Naive thymus-derived CD8-positive, alpha-beta T cell (primary cell): ENCODE measurements at places on chromosomes 13 and 19. TPM values are rescaled to one million over a fixed set of nuclear protein-coding genes. Genes with fewer than 3 reads are reported as not detected.

- no peaks in the 10 kb centered on the region for H3K36me3 ChIP-seq
- no peak for DNase-seq
- no peaks in the 10 kb centered on the region for H3K27me3 ChIP-seq
- H3K27ac ChIP-seq, result no peak overlapping the region
- no peaks in the 10 kb centered on the region for H3K4me1 ChIP-seq
These were observed 147.1 kb upstream of the SOX1 start for GRCh38 chr13:111919849-111920248.

DNA sequence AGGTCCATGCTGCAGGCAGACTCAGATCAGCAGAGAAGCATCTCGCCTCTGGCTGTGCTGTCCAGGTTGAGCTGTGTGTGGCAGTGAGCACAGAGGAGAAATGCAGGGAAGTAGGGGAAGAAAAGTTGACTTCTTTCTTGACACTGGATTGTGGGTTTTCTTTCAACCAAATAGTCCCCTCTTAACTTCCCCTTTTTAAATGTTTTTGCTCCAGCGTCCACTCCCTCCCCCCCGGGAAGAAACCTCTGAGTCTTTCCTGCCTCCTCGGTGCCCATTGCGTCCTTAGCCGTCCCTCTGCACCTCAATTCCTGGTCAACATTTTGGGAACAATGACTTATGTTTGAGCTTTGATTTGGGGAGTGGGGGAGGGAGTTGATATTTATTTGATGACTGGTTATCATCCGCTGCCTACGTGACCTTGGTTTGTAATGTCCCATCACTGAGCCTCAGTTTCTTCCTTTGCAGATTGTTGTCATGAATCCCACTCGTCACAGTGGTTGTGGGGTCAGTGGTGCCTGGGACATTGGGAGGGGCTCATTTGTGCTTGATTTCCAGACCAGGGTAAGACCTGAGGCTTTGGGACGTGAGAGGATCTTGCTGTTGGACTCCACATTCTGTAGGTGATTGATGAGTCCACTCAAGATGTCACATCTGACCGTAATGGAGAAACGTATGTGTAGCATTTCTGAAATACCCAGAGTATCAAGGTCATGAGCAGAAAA, at the start of gene LILRB2:
TSS of gene LILRB2 (minus strand) at position 104 of the 722 bp plus-strand sequence. CDS start 614 bp downstream, outside the sequence.
- peaks cover 7% of the 10 kb centered on the region for H3K4me1 ChIP-seq
- H3K27ac ChIP-seq, result peak within 1 kb of the TSS; percentile 68
- H3K27me3 ChIP-seq, result peaks cover 43% of the 10 kb centered on the region
- no peak for DNase-seq

DNA sequence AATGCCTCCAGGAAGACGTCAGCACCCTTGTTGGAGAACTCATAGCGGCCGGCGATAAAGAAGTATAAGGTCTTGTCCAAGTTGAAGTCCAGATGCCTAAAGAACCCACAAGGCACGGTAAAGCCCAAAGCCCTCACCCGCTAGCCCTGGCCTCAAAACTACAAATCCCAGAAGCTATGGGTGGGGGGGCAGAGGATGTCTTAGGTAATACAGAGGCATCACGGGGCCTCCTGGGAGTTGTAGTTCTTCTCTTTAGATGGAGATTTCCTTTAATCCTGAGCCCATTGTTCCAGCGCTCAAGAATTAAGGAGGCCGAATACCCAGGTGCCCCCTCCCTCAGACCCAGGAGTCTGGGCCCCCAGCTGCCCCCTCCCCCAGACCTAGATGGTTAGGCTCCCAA, 10.8 kb downstream of the GYS1 start:
- no peak overlapping the region for H3K4me3 ChIP-seq
- no peaks in the 10 kb centered on the region for H3K4me1 ChIP-seq
- H3K36me3 ChIP-seq, result peaks cover 45% of the 10 kb centered on the region
- DNase-seq, result no peak
- no peaks in the 10 kb centered on the region for H3K27me3 ChIP-seq

- H3K4me3 ChIP-seq, result peak overlapping the region; percentile 93
- H3K27ac ChIP-seq, result peak overlapping the region; percentile 99
- DNase-seq, result peak; percentile 73
- H3K4me1 ChIP-seq, result peaks cover 75% of the 10 kb centered on the region
- no peaks in the 10 kb centered on the region for H3K27me3 ChIP-seq
These were observed 4.8 kb downstream of the PPP6R1 start for GRCh38 chr19:55253842-55254624.

DNA sequence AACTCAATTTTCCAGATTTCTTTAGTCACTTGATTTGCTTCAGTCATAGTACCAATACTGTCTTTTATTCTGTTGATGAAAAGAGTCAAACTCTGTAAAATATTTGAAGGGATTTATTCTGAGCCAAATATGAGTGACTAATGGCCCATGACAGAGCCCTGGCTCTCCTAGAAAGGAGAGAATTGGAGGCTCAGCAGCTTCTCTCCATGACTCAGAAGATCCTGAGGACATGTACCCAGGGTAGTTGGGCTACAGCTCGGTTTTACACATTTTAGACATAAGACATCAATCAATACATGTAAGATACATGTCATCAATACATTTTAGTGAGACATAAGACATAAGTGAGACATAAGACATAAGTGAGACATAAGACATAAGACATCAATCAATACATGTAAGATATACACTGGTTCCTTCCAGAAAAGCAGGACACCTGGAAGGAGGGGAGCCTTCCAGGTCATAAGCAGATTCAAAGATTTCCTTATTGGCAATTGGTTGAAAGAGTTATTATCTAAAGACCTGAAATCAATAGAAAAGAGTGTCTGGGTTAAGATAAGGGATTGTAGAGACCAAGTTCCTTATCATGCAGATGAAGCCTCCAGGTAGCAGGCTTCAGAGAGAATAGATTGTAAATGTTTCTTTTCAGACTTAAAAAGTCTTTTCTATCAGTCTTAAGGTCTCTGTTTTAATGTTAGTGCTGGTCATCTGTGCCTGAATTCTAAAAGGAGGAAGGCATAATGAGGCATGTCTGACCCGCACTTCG, 179.8 kb upstream of the RFC3 start:
- H3K27me3 ChIP-seq, result peaks cover 5% of the 10 kb centered on the region
- no peaks in the 10 kb centered on the region for H3K36me3 ChIP-seq
- no peaks in the 10 kb centered on the region for H3K4me1 ChIP-seq
- DNase-seq, result no peak
- no peak overlapping the region for H3K27ac ChIP-seq
- H3K4me3 ChIP-seq, result no peak overlapping the region

GRCh38 chr19:35978832-35979365, 16.1 kb upstream of the SDHAF1 start:
- no peak overlapping the region for H3K27ac ChIP-seq
- no peaks in the 10 kb centered on the region for H3K4me1 ChIP-seq
- no peak overlapping the region for H3K4me3 ChIP-seq
- H3K36me3 ChIP-seq, result no peaks in the 10 kb centered on the region
- DNase-seq, result no peak

GRCh38 chr19:4691373-4691772, 21.2 kb upstream of the MYDGF start:
- no peak overlapping the region for H3K27ac ChIP-seq
- peaks cover 16% of the 10 kb centered on the region for H3K36me3 ChIP-seq
- no peaks in the 10 kb centered on the region for H3K27me3 ChIP-seq
- DNase-seq, result no peak
- no peaks in the 10 kb centered on the region for H3K4me1 ChIP-seq

GRCh38 chr19:47863514-47863936, 4.5 kb downstream of the TPRX2 start:
- peaks cover 2% of the 10 kb centered on the region for H3K4me1 ChIP-seq
- no peak overlapping the region for H3K4me3 ChIP-seq
- peaks cover 19% of the 10 kb centered on the region for H3K27me3 ChIP-seq
- H3K27ac ChIP-seq, result no peak overlapping the region

- H3K4me3 ChIP-seq, result no peak overlapping the region
- H3K36me3 ChIP-seq, result peaks cover 6% of the 10 kb centered on the region
- no peak overlapping the region for H3K27ac ChIP-seq
- no peak for DNase-seq
These were observed 145.6 kb downstream of the DPF1 start for GRCh38 chr19:38078302-38078930.

DNA sequence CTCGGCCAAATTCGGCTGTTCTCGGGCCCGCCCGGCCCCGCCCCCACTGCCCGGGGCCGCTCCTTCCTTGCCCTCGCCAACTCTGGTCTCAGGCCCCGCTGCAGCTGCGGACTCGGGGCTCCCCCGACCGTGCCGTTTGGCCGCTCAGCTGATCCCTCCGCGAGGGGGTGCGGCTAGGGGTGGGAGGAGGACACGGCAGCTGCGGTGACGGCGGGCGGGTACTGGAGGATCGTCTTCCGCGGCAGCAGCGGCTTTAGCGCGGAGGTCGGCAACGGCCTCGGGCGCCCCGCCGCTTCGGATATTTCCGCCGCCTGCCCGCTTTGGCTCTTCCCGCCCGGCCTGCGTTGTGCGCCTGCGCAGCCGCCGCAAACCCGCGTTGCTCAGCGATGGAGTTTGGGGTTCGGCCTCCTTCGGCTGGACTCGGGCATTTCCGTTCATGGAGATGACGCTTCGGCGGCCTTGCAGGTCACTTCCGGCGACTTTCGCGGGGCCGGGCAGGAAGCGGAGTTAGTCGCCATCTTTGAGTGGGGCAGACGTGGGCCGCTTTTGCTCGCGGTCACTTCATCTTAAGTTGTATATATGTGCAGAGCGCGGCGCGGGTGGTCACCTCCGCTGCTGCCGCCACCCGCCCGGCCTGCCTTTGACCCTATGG, 338 bp upstream of the UBE2M start:
- no peaks in the 10 kb centered on the region for H3K27me3 ChIP-seq
- H3K4me3 ChIP-seq, result peak overlapping the region; percentile 96
- peak; percentile 100 for DNase-seq
- peaks cover 8% of the 10 kb centered on the region for H3K36me3 ChIP-seq

DNA sequence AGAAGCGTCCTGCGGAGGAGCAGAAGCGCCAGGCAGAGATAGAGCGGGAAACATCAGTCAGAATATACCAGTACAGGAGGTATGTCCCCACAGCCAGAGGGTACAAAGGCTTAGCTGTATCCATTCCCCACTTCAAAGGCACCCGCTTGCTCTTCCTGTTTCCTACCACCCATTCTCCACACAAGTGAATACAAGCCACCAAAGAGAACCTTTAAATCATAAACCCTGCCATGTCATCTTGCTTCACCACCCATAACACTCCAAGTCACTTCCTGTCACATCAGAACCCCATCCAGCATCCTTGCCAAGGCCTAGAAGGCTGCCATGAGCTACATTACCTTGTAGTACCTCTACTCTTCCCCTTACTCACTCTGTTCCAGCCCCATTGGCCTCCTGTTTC, 205.8 kb downstream of the LMO7 start:
- H3K4me1 ChIP-seq, result peaks cover 11% of the 10 kb centered on the region
- H3K27ac ChIP-seq, result peak overlapping the region; percentile 17
- DNase-seq, result no peak
- no peaks in the 10 kb centered on the region for H3K27me3 ChIP-seq
- peaks cover 48% of the 10 kb centered on the region for H3K36me3 ChIP-seq

- no peak overlapping the region for H3K4me3 ChIP-seq
- no peak overlapping the region for H3K27ac ChIP-seq
- H3K27me3 ChIP-seq, result peaks cover 1% of the 10 kb centered on the region
- H3K4me1 ChIP-seq, result peaks cover 3% of the 10 kb centered on the region
These were observed 50.9 kb downstream of the CCDC70 start for GRCh38 chr13:51912511-51913225.

GRCh38 chr19:6692027-6692426, 22.1 kb upstream of the TNFSF14 start:
- DNase-seq, result no peak
- H3K27me3 ChIP-seq, result no peaks in the 10 kb centered on the region
- H3K27ac ChIP-seq, result no peak overlapping the region
- H3K4me3 ChIP-seq, result no peak overlapping the region
- no peaks in the 10 kb centered on the region for H3K36me3 ChIP-seq
- peaks cover under 1% of the 10 kb centered on the region for H3K4me1 ChIP-seq

- H3K36me3 ChIP-seq, result no peaks in the 10 kb centered on the region
- no peaks in the 10 kb centered on the region for H3K27me3 ChIP-seq
- H3K27ac ChIP-seq, result no peak overlapping the region
- H3K4me3 ChIP-seq, result no peak overlapping the region
- no peak for DNase-seq
These were observed 10.0 kb downstream of the SLC5A5 start for GRCh38 chr19:17881701-17882100.

GRCh38 chr13:31982124-31982523, 49.5 kb upstream of the FRY start:
- no peak for DNase-seq
- no peaks in the 10 kb centered on the region for H3K36me3 ChIP-seq
- H3K27ac ChIP-seq, result no peak overlapping the region
- no peaks in the 10 kb centered on the region for H3K4me1 ChIP-seq
- no peak overlapping the region for H3K4me3 ChIP-seq

GRCh38 chr19:5850743-5851293, 431 bp downstream of the FUT3 start:
- H3K4me1 ChIP-seq, result no peaks in the 10 kb centered on the region
- H3K36me3 ChIP-seq, result no peaks in the 10 kb centered on the region
- no peak for DNase-seq
- no peaks in the 10 kb centered on the region for H3K27me3 ChIP-seq

- H3K36me3 ChIP-seq, result no peaks in the 10 kb centered on the region
- DNase-seq, result no peak
- no peaks in the 10 kb centered on the region for H3K27me3 ChIP-seq
- H3K27ac ChIP-seq, result no peak overlapping the region
These were observed 1643.2 kb upstream of the PRR20A start for GRCh38 chr13:55497486-55497885.

GRCh38 chr13:112229992-112230872, 145.9 kb upstream of the SPACA7 start:
- H3K27me3 ChIP-seq, result peaks cover 24% of the 10 kb centered on the region
- no peak for DNase-seq

DNA sequence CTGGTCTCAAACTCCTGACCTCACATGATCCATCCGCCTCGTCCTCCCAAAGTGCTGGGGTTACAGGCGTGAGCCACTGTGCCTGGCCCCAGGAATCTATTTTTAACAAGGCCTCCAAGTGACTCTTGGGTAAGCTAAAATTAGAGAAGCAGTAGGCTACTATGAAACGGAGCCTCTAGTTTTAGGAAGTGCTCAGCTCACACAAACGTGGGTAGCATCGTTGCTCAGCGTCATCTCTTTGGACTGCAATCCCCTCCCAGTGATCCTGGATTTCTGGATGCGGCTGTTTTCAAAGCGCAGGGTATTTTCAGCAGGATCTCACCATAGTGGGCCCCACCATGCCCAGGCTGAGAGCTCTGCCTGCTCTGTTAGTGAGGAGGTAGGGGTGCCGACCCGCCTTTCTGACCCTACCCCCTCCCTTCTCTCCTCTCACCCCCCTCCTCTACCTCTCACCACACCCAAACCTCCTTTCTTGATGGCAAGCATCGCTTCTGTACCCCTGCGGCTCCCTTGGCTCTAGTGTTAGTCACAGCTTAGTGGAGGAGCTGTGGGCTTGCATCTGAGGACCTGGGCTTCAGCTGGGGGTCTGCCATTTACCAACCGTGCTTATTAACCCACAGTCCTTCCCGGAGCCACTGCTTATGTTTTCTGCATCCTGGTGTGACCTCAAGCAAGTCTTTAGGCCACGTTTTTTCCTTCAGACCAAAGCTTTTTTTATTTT, 34.2 kb downstream of the GJA3 start:
- H3K27ac ChIP-seq, result no peak overlapping the region
- no peaks in the 10 kb centered on the region for H3K36me3 ChIP-seq
- no peak for DNase-seq
- peaks cover 6% of the 10 kb centered on the region for H3K4me1 ChIP-seq
- peak overlapping the region; percentile 70 for H3K4me3 ChIP-seq

GRCh38 chr19:17243830-17244617, 1.7 kb downstream of the NR2F6 start:
- H3K4me1 ChIP-seq, result peaks cover 20% of the 10 kb centered on the region
- H3K4me3 ChIP-seq, result peak overlapping the region; percentile 50
- no peak for DNase-seq
- H3K27ac ChIP-seq, result no peak overlapping the region

APOE gene
- not detected for polyA plus RNA-seq

ERICH6B gene
- not detected for polyA plus RNA-seq

ZNF708 gene
- 11.8 TPM for polyA plus RNA-seq

ZNF582 gene
- polyA plus RNA-seq, result 6.8 TPM

ATP7B gene
- polyA plus RNA-seq, result 0.06 TPM

LILRA1 gene
- 0.07 TPM for polyA plus RNA-seq
